Renal pelvis (tissue), 12 donors: ENCODE measurements at places on chromosomes 7 and 10. TPM values are rescaled to one million over a fixed set of nuclear protein-coding genes. Genes with fewer than 3 reads are reported as not detected.

The SLC13A1 gene
- polyA plus RNA-seq: 25.5 TPM

The GALNT17 gene
- 4.5 TPM for polyA plus RNA-seq

The SERPINE1 gene
- polyA plus RNA-seq: 1.3 TPM

The CTAGE4 gene
- 3.1 TPM for polyA plus RNA-seq

The SUPV3L1 gene
- 47.5 TPM for polyA plus RNA-seq

The SEMA3A gene
- 15.1 TPM for polyA plus RNA-seq

The HMX3 gene
- polyA plus RNA-seq: 0.07 TPM

The RBP4 gene
- 0.73 TPM for polyA plus RNA-seq

The PKD2L1 gene
- polyA plus RNA-seq: not detected

The APBB1IP gene
- 1.8 TPM for polyA plus RNA-seq

The SPDYE8 gene
- 0.19 TPM for polyA plus RNA-seq

The HOXA6 gene
- polyA plus RNA-seq: 34.8 TPM

The CALML5 gene
- not detected for polyA plus RNA-seq

The MAT1A gene
- polyA plus RNA-seq: 1.4 TPM

The DMBT1 gene
- polyA plus RNA-seq: 0.10 TPM

The RHOBTB1 gene
- 95.5 TPM for polyA plus RNA-seq
